ENCODE measurements at places on chromosomes 7 and 10.

GRCh38 chr10:29723726-29724125 is 89.0 kb upstream of the SVIL start:
- DNase-seq, result no peak

DNA sequence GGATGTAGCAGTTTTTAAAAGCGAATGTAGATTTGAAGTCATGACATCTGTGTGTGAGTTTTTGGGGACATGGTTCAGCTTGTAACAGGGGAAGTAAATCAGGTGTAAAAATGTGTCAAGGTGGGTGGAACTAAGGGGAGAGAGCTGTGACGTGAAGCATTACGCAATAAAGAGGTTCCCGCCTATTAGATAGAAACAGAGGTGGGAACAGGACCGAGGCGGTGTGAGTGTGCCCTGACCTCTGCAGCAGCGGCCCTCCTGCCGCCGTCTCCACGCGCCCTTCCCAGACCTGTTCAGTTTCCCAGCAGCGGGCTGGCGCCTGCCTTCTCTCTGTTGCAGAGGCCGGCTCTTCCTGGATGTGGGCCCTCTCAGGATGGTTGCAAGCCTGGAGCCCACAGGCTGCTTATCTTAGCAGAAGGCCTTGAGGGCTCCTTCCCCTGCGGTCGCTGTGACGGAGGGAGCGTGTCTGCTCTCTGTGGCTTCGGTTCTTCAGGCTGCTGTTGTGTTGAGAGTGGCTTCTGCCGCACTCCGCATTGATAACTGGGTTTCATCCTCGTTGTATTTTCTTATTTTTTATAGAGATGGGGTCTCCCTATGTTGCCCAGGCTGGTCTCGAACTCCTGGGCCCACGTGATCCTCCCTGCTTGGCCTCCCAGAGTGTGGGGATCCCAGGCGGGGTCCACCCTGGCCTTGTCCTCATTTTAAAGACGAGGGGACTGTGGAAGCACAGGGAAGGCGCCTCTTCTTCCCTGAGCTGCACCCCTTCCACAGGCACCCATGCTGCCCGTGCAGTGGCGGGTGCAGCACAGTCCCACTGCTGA is 65.0 kb downstream of the DNAJB6 start:
- no peak for DNase-seq

- DNase-seq, result no peak
These were observed 686 bp upstream of the MIOS start for GRCh38 chr7:7565746-7566650.

GRCh38 chr10:70355051-70356021 is 27.1 kb downstream of the LRRC20 start:
- no peak for DNase-seq

- DNase-seq, result no peak
These were observed at the start of gene CAMK2B for GRCh38 chr7:44325201-44325671. Gene CAMK2B, minus strand, starts transcription at chr7:44325594. Its CDS starts 173 bp downstream, at chr7:44325421.

- no peak for DNase-seq
These were observed 184.5 kb downstream of the JAZF1 start for GRCh38 chr7:27996141-27996540.

DNA sequence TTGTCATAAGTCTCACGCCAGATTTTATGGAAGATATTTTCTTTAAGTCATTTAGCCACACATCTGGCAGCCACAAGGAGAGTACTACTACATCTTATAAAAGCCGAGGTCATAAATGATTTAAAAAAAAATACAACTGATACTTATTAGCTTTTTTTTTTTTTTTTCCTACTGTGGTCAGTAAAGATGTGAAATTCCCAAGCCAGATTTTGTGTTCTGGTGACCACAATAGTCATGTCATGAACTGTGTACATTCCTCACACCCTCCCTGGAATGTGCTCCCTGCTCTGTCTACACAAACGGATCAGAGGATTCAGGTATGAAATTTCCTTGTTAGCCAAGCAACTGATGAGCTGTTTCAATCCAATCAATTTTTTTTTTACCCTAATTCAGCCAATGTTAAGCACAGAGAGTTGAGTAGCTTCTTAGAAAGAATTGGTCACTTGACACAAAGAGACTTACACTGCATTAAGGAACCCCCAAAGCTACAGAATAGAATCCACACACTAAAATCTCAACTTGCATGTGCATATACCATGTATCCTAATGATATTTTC is 54.7 kb downstream of the CHRM2 start:
- DNase-seq, result no peak

- DNase-seq, result no peak
These were observed 1.6 kb downstream of the C1GALT1 start for GRCh38 chr7:7183838-7184463.

- no peak for DNase-seq
These were observed 56.7 kb downstream of the LRRC4 start for GRCh38 chr7:127974446-127975035.

GRCh38 chr10:131231323-131231964 is 80.1 kb downstream of the TCERG1L start:
- DNase-seq, result no peak

DNA sequence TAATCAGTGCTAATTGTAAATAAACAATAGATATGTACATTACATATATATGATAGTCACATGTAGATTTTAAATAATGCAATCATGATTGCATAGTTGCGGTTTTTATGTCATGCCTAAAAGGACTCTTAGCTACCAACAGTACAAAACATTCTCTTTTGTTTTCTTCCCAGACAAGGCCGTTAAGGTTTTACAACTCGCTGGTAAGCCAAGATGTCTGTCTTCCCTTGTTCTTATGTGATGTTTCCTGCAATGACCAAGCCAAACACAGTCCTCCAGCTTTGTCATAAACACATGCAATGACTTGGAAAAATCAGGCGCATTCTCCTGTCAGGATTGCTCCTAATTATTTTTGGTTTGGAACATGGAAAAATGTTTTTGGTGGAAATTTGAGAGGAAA is 192.3 kb upstream of the GLI3 start:
- DNase-seq, result no peak

DNA sequence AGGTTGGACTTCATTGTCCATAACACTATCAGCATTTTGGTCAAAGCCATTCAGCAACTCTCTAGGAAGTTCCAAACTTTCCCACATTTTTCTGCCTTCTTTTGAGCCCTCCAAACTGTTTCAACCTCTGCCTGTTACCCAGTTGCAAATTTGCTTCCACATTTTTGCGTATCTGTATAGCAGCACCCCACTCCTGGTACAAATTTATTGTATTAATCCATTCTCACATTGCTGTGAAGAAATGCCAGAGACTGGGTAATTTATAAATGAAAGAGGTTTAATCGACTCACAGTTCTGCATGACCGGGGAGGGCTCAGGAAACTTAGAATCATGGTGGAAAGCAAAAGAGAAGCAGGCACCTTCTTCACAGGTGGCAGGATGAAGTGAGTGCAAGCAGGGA is 198.8 kb downstream of the MTERF1 start:
- DNase-seq, result no peak

- DNase-seq, result no peak
These were observed at the start of gene VWC2 for GRCh38 chr7:49773218-49773935. Gene VWC2, plus strand, starts transcription at chr7:49773638. Its CDS starts 1,798 bp downstream, at chr7:49775436.

- DNase-seq, result no peak
These were observed 94.9 kb upstream of the KCNIP2 start for GRCh38 chr10:101938305-101939007.

GRCh38 chr7:116731023-116731395 is 59.0 kb downstream of the MET start:
- no peak for DNase-seq

DNA sequence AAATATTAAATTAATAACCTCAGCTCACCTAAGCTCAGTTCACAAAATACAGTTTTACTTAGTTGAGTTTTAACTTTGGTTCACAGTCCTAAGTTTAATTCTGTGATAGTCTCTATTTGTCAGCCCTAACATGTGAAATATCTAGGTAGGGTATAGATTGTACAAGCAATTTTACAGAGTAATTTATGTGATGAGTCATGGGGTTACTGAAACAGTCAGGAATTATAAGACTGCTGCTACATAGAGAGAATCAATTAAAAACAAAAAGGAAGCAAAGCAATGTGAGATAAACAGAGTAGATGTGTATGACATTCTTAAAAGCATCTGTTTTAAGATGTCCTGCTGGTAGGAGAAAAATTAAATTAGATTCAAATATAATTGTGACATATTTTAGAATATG is 1018.2 kb upstream of the KCND2 start:
- DNase-seq, result no peak

DNA sequence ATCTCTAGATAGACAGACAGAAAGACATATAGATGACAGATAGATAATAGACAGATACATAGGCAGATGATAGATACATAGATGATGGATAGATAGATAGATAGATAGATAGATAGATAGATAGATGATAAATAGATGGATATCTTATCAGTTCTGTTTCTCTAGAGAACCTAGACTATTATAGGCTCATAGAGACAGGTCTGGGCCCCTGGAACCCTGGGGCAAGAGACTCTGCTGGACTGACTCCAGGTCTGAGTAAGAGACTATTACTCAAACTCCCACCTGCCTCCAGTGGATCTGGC is 58.3 kb downstream of the FRMPD2 start:
- DNase-seq, result no peak

GRCh38 chr7:150586785-150587152 is 19.6 kb downstream of the GIMAP4 start:
- DNase-seq, result no peak

- DNase-seq, result no peak
These were observed 116.2 kb downstream of the AVL9 start for GRCh38 chr7:32611201-32612099.
